ENCODE measurements at places on chromosomes 16 and 17.
A peak's percentile ranks its signal among the peaks of the same experiment; 100 is the strongest.

DNA sequence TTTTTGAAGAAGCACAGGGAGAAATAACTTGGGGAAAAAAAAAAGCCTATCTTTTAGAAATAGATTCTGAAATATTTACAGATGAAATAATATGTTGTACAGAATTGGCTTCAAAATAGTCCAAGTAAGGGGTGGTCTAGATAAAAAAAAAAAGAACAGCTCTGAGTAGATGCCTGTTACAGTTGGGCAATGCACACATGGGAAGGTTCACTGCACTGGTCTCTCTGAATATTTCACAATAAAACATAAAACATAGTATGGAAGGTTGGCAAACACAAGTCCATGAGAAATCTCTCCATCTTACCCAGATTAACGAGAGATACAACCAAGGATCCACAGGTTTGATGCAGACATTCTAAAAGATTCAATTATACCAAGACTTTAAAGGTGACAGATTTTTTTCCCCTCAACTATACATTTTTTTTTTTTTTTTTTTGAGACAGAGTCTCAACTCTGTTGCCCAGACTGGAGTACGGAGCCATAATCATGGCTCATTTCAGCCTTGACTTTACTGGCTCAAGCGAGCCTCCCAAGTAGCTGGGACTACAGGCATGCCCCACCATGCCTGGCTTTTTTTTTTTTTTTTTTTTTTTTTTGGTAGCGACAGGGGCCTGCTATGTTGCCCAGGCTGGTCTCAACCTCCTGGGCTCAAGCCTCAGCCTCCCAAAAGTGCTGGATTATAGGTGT is 58.0 kb downstream of the KANSL1 start:
- no peak for DNase-seq

DNA sequence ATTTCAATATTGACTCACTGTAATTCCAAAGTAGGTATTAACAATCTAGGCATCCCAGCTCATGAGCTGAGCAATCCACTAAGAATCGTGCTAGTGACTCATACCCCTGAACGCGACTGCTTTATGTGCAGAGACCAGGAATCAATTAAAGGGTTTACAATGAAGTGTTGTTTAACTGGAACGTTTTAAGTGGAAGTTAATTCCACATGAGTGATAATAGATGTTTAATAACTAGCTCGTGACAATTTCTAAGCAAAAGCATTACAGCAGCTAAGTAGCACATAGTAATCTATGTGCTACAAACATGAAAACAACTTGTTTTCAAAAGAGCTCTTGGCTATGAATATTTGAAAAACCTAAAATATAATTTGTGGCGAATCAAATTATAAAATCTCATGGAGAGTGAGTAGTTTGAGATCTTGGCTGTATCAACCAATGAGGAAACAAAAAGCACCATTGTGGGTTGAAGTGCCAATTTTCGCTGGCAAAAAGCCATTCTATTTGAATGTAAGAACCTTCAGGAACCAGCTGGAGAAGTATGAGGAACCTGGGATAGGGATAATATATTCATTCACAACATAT is 9.4 kb downstream of the GJC1 start:
- no peak for DNase-seq

DNA sequence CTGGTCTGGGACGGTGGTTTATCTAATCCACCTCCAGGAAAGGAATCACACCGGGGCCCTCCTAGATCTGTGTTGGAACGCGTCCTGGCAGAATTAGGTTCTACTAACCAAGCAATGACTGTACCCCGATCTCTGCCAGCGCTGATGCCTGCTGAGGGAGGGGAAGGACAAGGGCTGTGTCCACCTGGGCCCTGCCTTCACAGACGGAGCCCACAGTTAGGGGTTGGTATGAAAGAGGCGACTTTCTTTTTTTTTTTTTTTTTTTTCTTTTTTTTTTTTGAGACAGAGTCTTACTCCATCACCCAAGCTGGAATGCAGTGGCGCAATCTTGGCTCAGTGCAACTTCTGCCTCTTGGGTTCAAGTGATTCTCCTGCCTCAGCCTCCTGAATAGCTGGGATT is 9.9 kb upstream of the KRT19 start:
- peak; percentile 71 for DNase-seq

DNA sequence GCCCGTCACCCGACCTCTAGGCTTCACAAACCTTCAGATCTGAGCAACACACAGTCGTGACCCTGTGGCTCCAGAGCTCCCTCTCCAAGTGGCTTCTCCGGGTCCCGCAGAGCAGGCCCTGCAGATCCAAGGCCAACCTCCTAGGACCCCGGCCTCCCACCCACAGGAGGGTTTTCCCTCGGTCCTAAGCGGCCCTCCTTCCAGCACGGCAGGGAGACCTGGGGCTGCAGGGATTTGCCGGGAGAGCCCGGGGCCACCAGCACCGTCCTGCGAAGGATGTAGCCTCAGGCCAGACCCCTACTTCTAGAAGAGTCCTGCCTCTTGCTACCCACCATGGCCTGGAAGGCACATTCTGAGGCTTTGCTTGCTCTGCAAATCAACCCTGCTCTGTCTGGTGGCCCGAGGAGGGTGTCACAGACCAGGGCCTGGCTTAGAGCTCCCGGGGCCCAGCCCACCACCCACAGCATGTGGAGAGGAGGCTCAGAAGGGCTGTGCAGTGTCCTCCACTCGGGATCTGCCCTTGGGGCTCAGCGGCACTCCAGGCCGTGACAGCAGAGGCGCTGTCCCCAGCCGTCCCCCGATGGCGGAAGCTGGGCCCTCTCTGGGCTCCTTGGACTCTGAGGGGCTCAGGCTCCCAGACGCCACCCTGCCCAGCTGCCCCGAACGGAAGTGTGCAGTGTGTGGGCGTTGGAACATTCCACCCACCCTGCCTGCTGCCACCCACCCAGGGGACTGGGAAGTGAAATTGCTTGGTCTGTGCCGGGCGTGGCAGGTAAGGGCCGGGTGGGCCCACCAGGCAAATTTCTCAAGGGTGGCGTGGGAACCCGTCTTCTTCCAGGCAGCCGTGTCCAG is 28.8 kb upstream of the ACSF3 start:
- no peak for DNase-seq

DNA sequence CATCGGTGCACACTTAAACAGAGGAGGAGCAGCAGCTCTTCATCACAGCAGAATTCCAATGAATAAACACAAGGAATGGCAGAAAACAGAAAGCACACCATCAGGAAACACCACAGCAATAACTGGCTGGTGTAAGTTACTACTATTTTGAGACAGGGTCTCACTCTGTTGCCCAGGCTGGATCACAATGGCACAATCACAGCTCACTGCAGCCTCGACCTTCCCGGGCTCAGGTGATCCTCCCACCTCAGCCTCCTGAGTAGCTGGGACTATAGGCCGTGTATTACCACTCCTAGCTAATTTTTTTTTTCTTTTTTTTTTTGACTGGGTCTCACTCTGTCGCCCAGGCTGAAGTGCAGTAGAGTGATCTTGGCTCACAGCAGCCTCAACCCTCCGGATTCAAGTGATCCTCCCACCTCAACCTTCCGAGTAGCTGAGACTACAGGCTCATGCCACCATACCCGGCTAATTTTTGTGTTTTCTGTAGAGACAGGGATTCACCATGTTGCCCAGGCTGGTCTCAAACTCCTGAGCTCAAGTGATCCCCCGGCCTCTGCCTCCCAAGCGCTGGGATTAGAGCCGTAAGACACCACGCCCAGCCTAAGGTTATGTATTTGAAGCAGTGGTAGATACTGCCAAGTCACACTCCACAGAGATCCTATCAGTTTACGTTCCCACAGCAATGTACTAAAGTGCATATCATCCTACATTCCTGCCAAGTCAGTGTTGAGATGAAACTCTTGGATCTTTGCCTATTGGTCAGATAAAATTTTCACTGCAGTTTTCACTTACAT is 20.7 kb downstream of the TRAP1 start:
- DNase-seq = no peak

- no peak for DNase-seq
Measured at GRCh38 chr16:14182999-14183398, 111.9 kb downstream of the MRTFB start.

GRCh38 chr17:78137392-78138203 is 7.0 kb downstream of the TMC8 start:
- DNase-seq = no peak

DNA sequence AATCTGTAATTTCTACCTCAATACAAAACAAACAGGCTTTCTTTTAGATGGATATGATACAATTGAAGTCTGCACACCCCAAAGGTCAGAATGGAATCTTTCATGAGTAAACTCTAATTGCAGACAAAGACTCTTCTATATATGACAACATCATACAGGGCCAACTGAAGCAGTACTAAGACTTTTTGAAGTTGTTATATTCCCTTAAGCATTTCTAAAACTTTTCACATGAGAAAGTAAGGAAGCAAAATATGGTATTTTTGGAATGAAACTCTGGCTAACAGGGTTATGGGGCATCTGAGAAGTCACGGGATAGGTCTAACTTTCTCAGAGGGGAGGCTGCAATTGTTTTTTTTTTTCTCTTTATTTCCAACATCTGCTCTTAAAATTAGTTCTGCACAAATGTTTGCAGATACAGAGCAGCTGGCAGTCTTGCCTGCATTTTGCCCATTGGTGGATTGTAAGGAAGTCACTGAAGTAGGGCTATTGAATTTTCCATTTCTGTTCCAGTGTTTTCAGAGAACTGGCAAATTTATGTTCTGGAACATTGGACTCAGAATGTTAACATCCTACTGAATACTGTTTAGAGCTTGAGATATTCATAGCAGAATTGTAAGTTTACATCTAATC is 59.1 kb downstream of the SSH2 start:
- no peak for DNase-seq

GRCh38 chr16:55981557-55981956 is 106.4 kb upstream of the CES5A start:
- DNase-seq = no peak

GRCh38 chr17:74839990-74840852 is 19.5 kb downstream of the GRIN2C start:
- no peak for DNase-seq

DNA sequence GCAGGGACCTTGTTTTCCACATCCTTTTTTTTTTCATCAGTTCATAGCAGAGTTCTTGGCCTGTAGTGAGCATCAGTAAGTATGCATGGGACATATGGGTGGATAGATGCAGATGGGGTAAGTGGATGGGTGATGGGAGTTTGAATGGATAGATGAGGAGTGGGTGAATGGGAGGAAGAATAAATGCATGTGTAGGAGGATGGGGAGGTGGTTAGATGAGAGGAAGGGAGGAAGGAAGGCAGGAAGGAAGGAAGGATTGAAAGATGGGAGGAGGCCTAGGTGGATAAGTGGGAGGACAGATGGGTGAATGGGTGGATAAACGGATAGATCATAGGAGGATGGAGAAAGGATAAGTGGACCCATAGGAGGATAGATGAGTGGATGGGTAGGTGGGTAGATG is 3.9 kb upstream of the BEAN1 start:
- no peak for DNase-seq

DNA sequence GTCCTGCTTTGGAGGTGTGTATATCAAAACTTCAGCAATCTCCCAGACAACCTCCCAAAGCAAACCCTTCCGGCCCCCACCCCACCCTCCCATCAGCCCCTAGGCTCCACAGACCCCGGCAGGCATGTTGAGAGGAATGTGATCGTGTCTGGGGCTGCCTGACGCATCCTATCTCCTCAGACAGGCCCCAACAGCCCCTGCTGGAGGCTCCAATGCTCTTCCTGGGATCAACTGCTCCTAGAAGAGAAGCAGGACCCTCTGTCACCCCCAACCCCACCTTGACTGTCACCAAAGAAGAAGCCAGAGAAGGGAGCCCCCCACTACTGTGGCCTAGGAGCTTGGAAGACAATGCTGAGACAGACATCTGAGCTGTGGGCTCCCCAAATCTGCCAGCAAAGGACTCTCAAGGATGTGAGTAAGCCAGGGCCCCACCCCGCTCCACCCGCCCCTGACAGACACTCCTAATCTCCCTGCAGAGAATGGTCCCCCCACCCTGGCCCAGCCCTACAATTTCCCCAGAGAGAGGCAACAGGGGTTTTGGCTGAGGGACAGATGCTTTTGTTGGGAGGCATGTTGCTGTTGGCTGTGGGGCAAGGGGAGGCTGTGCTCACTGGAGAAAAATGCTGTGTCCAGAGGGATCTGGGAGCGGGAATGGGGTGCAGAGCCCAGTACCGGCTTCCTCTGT is 1.6 kb upstream of the KRT14 start:
- no peak for DNase-seq

DNA sequence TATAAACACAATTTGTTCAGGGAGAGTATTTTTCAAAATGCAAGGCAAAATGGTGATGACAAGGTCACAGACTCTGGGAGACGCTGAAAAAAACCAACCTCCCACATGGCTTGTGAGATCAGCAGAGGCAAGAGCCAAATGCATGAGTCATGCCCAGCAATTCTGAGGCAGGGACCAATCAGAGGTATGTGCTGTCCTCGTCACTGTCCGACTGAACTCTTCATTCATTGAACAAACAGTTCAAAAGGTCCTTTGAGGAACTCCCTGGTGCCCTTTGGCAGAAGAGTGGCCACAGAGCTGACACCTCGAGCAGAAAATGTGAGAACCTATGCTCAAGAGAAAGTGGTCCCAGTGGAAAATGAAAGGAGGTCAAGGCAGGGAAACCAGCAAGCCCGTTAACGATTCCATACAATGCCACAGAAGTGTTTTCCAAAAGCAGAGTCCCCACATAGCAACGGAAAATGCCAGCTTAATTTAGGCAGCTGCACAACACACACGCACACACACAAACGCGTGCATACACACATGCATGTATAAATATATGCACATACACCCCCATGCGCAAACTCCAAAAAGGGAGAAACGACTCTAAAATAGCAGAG is 50.9 kb downstream of the CDH11 start:
- DNase-seq = peak; percentile 63

Data from Caco-2 (cell line).